ENCODE measurements at places on chromosomes 11 and 22. TPM values are rescaled to one million over a fixed set of nuclear protein-coding genes. Genes with fewer than 3 reads are reported as not detected.

DNA sequence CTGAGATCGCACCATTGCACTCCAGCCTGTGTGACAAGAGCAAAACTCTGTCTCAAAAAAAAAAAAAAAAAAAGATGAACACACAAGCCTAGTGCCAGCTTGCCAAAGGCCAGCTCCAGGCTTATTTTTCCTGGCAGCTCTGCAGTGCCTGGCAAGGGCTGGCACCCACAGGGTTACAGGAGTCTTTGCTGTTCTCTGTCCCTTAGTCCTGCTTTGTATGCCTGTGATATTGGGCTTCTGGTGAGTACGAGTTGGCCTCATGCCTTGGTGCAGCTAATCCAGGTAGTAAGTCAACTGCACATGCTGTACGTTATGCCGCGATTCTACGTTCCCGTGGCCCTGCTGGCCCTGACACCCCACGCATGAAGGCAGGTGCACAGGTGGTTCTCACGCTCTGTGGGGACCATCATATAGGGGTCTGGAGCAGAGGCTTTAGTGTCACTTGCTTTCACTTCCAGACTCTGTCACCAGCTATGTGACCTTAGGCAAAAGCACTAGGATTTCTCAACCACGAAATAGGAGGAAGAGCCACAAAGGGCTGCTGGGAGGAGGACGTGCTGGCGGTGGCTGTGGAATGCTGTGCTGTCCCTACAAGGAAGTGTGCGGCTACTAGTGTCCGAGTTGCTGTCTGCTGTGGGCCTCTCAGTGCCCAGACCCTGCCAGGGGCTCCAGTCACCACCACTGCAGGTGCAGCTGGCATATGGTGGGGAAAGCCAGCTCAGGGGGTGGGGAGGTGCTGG is 21.4 kb upstream of the RASL10A start:
- no peak overlapping the region for H3K4me3 ChIP-seq
- no peaks in the 10 kb centered on the region for H3K4me1 ChIP-seq
- H3K36me3 ChIP-seq, result peaks cover 25% of the 10 kb centered on the region

DNA sequence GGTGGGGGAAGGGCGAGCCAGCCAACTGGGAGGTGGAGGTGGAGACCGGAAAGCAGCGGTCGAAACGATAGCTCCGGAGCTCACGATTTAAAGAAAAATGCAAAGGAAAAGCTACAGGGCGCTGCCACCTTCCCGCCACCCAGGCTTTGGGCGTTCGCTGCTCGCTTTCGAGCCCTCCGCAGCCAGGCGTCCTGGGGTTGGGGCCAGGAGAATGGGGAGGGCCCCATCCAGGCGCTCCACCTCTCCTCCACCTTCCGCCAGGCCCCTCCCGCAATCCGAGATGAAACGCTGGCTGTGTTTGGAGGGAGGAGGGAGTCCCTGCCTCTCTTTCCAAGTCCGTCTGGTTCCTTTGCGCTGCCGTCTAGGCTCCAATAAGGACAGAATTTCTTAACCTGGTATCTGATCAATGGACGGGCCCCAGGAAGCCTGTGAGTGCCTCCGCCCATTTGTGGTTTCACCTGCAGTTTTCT is 483 bp upstream of the ABTB2 start:
- H3K27me3 ChIP-seq, result peaks cover 22% of the 10 kb centered on the region
- peaks cover 3% of the 10 kb centered on the region for H3K36me3 ChIP-seq
- DNase-seq, result peak; percentile 44
- H3K27ac ChIP-seq, result peak overlapping the region; percentile 92

DNA sequence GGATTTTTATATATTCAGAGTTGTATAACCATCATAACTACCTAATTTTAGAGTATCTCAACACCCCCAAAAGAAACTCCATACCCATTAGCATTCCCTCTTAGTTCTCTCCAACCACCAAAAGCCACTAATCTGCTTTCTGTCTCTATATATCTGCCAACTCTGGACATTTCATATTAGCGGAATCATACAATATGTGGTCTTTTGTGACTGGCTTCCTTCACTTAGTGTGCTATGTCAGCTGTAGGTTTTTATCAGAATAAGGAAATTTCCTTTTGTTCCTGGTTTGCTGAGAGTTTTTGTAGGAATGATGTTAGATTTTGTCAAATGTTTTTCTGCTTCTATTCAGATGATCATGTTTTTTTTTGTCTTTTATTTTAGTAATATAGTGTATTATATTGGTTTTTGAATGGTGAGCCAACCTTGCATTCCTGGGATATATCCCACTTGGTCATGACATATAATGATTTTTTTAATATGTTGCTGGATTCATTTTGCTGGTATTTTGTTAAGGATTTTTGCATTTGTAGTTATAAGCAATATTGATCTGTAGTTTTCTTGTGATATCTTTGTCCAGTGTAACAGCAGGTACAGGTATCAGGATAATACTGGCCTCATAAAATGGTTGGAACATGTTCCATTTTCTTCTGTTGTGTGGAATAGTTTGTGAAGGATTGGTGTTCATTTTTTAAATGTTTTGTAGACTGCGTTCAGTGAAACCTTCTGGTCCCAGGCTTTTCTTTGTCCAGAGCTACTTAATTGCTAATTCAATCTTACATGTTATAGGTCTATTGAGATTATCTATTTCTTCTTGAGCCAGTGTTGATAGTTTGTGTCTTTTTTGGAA is 16.8 kb downstream of the DGCR8 start:
- H3K27ac ChIP-seq, result no peak overlapping the region
- no peak for DNase-seq
- H3K27me3 ChIP-seq, result no peaks in the 10 kb centered on the region
- H3K4me1 ChIP-seq, result no peaks in the 10 kb centered on the region

GRCh38 chr11:126914166-126914565 is 86.4 kb downstream of the KIRREL3 start:
- DNase-seq, result no peak
- H3K4me3 ChIP-seq, result no peak overlapping the region
- H3K27me3 ChIP-seq, result peaks cover 29% of the 10 kb centered on the region
- H3K4me1 ChIP-seq, result no peaks in the 10 kb centered on the region

DNA sequence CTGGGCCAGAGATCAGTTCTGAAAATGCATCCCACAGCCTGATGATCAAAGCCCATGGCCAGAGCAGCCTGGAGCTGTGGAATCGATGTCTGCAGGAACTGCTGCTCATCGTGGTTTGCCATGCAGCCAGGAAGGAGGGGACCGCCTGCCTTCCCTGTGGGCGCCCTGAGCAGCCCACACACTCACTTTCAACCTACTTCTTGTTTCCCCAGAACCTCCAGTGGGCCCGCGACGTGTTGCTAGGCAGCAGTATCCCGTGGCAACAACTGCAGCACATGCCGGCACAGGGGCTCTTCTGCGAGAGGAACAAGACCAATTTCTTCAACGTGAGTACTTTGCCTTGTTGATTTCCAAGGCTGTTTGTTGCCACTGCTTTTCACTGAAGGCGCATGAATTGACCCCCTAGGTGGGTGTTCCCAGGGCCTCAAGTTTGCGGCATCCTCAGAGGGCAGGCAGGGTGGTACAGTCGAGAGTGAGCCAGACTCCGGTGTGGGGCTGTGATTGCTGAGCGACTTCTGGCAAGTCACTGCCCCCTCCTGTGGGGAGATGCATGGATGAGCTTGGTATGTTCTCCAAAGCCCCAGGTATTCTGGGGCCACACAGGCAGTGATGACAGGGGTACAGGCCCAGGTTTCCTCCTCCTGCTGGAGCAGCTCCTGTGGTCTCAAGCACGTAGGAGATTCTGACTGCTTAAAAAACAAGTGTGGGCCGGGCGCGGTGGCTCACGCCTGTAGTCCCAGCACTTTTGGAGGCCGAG is 47.0 kb upstream of the SUSD2 start:
- H3K27me3 ChIP-seq, result no peaks in the 10 kb centered on the region
- no peak overlapping the region for H3K27ac ChIP-seq
- H3K4me1 ChIP-seq, result no peaks in the 10 kb centered on the region
- H3K4me3 ChIP-seq, result no peak overlapping the region
- no peak for DNase-seq

- no peak overlapping the region for H3K4me3 ChIP-seq
- H3K36me3 ChIP-seq, result no peaks in the 10 kb centered on the region
- peaks cover 9% of the 10 kb centered on the region for H3K4me1 ChIP-seq
- no peak overlapping the region for H3K27ac ChIP-seq
These were observed 9.6 kb downstream of the ADM start for GRCh38 chr11:10314199-10315072.

DNA sequence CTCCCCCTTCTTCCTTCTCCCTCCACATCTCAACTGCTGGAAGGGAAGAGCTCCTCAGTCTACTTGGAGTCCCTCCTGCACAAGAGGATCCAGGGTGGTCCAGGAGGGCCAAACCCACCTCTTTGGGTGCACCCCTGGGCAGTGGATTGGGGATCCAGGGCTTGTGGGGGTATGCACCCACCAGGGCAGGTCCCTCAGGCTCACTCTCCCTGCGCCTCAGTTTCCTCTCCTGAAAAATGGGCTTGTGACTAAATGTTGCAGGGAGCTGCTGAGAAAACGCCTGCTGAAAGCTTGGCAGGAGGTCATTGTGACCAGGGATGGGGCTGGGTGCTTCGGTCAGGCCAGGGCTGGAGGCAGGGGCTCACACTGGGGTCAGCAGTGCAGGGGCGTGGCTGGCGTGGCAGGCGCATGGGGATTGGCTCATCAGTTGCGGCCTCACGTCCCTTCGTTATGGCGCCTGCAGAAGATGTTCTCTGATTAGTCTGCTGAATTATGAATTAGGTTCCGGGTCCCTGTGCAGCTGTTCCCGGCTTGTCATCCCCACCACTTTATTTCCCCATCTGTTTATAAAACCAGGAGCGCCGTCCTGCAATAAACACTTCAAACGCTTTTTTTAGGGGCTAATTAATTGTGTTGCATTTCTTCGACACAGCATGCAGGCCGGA is 25.7 kb upstream of the CCDC188 start:
- peaks cover 19% of the 10 kb centered on the region for H3K4me1 ChIP-seq
- no peak for DNase-seq
- no peak overlapping the region for H3K27ac ChIP-seq
- no peak overlapping the region for H3K4me3 ChIP-seq

- H3K4me3 ChIP-seq, result no peak overlapping the region
- H3K27ac ChIP-seq, result no peak overlapping the region
- H3K36me3 ChIP-seq, result peaks cover 15% of the 10 kb centered on the region
- H3K27me3 ChIP-seq, result no peaks in the 10 kb centered on the region
- no peak for DNase-seq
These were observed 2.4 kb downstream of the DDTL start for GRCh38 chr22:23969071-23969470.

MMP12 gene
- total RNA-seq, result not detected

All from progenitor cell of endocrine pancreas (in vitro differentiated cells).